Esophagus squamous epithelium (tissue), 5 donors: ENCODE measurements at places on chromosomes 13 and 19.

GRCh38 chr13:50518131-50518530, 325.4 kb downstream of the DLEU7 start:
- DNase-seq, result no peak

- DNase-seq, result no peak
Observed at GRCh38 chr13:42114912-42115311, 66.5 kb downstream of the DGKH start.

DNA sequence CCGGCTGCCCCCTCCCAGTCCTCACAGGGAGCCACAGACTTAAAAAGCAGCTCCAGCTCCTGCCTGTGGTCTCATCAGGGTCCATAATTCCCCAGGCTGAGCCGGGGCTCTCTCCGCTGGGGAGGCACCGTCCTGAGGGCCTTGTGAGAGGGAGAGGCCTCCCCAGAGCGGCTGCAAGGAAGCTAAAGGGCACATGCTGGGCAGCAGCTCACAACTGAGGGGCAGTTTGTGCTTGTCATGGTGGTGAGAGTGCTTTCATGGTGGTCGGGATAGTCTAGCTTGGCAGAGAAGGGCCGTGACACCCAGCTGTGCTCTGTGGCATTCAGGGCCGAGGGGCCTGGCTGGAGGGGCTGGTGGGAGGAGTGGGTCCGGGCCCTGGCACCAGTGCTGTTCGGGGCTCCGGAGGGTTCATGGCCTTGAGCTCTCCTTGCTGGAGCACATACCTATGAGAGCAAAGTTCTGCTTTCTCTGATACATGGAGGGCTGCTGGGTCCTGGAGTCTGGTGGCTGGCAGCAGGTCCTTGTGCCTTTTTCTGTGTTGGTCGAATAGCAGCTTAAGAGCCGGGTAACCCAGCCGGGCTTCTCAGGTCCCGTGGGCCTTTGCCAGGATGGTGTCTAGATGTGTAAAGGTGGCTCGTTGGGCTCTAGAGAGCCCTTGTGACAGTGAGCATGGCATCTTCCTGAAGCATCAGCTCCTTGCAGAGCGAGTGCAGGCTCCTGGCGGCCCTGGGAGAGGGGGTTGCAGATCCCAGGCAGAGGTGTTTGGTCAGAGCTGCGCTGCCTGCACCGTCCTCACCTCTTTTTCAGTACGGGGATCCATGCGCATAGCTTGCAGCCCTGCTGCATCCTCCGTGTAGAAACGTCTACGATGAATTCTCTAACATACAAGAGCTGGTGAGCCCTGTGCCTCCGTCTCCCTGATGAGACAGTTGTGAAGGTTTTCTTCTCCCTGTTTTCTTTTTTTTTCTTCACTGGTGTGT, 8.8 kb downstream of the UPF1 start:
- no peak for DNase-seq

- no peak for DNase-seq
Observed at GRCh38 chr13:89136678-89137077, 1465.5 kb downstream of the SLITRK5 start.

DNA sequence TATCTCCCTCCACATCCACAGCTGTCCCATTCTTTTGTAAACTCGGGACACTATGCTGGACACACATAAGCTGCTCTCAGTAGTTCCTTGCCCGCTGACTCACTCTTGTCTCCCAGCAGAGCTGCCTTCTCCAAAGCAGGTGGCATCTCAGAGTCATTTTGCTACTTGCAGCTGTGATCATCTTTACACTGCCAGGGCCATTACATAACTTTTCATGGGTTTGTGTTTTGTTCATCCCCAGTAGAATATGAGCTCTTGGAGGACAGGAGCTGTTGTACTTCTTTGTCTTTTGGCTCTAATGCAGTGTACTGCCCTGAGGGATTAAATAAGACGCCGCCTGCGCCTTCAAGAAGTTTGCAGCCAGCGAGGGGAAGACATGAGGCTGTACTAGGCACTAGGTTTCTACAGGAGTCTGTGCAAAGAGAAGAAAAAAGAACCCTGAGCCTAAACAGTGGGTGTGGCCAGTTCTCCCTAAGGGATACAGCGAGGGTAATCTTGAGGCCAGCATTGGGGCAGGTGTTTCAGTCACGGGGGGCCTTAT, 40.8 kb upstream of the GPR183 start:
- no peak for DNase-seq

GRCh38 chr13:31639443-31640163, 99.7 kb upstream of the RXFP2 start:
- no peak for DNase-seq
